ENCODE measurements at places on chromosomes 7 and 10.

- DNase-seq, result no peak
Observed at GRCh38 chr7:137950263-137950621, 51.6 kb downstream of the CREB3L2 start.

- no peak for DNase-seq
Observed at GRCh38 chr10:4426866-4427265, 399.1 kb upstream of the AKR1E2 start.

DNA sequence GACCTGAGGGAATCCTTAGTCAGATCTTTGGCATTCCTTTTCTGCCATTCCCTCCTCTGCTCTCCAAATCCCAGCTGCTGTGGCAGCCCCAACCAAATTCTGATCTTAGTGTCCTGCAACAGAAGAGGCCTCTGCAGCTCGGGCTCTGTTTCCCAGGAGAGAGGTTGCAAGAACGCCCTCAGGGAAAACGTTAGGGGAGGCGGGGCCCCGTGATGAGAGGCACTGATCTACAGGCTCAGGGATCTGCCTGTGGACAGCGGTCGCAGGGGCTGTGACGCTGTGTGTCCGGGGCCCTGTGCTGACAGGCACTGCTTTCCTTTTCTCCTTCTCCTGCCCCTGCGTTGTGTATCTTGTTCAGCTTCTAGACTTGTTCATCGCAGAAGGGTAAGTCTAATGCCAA is 57.3 kb upstream of the DPYSL4 start:
- DNase-seq, result no peak

- no peak for DNase-seq
Observed at GRCh38 chr7:50865450-50865849, 82.8 kb upstream of the GRB10 start.

DNA sequence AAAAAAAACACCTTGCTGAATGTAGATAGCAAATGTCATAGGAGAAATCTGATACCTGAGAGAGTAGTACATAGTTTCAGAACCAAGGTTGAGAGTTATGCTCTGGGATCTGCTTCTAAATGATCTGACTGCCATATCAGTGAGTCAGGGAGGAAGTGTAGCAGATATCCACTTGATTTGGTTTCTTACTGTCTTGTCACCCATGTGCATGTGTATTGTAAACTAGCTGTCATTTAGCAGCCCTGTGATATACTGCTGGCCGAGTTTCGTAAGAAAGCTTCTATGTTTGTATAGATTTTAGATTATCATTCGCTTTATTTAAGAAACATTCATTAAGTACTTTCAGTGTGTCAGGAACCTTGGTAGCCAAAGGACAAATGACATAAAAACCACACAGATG is 42.0 kb downstream of the SP4 start:
- DNase-seq, result no peak

Data from CD4-positive, alpha-beta T cell (primary cell).